ENCODE measurements at places on chromosomes 4 and X.

DNA sequence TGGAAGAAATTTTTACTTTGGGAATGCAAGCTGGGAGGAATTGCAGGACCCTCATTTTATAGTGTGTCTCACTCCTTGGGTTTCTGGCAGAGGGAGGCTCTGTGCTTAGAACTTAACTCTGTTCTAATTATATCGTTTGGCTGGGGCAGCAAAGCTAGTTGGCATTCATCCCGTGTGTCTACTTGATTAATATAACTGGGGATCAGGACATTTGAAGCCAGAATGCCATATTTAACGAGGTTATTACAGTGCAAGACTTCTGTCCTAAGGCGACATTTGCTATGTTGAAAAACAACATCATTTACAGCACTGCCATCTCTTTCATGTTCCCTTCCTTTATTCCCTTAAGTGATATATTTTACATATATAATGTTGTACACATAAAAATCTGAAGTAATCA lies 179.1 kb upstream of the TBC1D9 start:
- DNase-seq = no peak

DNA sequence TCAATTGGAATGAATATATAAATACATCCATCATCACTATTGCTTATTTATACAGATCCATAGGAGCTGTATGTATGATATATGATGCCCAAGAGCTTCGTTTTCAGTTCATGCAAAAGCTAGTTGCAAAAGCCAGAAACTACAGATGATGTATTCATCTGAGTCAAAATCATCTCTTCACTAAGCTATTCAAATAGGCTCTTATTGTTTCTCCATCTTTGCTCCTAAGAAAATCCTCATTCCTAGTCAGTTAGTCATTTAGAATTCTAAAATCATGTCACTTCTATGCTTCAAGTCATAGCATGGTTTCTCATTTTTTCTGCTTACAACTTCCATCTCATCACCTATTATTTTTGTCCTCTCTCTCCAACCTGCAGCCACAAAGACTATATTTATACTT lies 300.1 kb upstream of the TRAM1L1 start:
- DNase-seq = no peak

- no peak for DNase-seq
Measured at GRCh38 chr4:94960708-94961107, 203.0 kb downstream of the BMPR1B start.

GRCh38 chrX:14899607-14900006 lies 26.4 kb downstream of the MOSPD2 start:
- no peak for DNase-seq

DNA sequence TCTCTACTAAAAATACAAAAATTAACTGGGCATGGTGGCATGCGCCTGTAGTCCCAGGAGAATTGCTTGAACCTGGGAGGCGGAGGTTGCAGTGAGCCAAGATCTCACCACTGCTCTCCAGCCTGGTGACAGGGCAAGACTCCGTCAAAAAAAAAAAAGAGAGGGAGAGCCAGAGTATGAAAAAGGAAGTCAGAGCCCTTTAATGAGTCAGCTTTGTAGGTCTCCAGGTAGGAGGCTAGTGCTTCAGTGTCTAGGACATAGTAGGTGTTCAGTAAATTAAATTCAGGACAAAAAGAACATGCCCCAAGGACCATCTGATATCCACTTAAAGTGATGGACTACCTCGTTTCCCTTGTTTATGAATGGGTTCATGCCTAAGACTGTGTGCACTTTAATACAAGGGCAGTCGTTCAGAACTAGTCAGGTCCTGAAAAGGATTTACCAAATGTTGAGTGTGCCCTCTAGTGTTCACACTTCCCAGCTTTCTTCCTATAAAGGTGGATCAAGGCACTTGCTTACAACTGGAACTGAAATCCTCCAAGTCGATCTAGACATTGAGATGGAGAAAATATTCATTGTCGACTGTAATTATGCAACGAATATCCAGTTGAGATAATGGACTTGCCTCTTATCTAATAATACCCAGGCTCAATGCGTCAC lies 29.0 kb downstream of the F9 start:
- no peak for DNase-seq

GRCh38 chr4:169677150-169677748 lies 56.9 kb downstream of the CLCN3 start:
- DNase-seq = no peak

GRCh38 chr4:25925486-25926201 lies 11.6 kb downstream of the SMIM20 start:
- DNase-seq = no peak

DNA sequence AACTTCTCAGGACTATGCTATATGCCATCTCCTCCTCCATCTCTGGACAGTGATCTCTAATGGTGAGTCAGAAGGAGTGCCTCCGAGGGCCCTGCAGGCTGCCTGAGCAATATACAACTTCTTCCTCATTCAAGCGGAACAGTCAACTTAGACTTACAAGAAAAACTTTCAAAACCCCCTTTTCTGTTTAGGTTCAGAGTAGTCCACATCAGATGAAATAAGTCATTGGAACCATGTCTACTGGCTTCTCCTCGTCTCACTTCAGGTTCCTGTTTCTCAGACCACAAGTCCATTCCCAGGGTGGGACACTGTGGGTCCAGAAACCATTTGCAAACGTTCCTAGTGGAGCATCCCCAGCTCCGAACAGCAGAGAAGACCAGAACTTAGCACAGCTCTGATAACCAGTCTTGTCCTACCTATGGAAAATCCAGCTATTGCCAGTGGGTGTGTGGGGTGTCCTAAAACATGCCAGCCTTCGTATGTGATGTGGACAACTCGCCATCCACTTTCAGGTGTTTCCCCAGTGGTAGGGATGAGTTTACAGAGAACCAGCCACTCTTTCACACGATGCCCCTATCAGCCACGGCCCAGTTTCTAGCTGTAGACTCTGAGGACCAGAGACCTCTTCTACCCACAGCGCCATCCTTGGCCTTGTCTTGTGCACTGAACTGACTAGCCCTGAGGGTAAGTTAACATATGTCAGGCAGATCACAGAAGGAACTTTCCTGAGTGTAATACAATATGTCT lies 32.7 kb upstream of the NKRF start:
- no peak for DNase-seq

DNA sequence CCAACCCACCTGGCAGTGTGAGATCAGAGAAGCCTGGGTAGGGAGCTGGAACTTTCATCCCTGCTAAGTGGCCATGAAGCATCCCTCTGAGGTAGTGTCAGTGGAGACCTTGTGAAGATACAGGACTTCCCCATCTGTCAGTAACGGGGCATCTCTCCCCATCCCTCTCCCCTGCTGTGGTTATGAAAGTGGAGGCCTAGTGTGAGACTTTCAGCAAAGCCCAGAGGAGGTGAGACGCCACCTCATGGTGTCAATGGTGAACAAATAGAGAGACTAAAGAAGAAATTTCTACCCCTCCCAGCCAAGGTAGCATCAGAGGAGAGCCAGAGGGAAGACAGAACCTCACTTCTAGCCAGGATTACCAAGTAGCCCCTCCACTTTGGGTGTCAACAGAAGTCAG lies 150.2 kb downstream of the VEGFC start:
- DNase-seq = no peak

DNA sequence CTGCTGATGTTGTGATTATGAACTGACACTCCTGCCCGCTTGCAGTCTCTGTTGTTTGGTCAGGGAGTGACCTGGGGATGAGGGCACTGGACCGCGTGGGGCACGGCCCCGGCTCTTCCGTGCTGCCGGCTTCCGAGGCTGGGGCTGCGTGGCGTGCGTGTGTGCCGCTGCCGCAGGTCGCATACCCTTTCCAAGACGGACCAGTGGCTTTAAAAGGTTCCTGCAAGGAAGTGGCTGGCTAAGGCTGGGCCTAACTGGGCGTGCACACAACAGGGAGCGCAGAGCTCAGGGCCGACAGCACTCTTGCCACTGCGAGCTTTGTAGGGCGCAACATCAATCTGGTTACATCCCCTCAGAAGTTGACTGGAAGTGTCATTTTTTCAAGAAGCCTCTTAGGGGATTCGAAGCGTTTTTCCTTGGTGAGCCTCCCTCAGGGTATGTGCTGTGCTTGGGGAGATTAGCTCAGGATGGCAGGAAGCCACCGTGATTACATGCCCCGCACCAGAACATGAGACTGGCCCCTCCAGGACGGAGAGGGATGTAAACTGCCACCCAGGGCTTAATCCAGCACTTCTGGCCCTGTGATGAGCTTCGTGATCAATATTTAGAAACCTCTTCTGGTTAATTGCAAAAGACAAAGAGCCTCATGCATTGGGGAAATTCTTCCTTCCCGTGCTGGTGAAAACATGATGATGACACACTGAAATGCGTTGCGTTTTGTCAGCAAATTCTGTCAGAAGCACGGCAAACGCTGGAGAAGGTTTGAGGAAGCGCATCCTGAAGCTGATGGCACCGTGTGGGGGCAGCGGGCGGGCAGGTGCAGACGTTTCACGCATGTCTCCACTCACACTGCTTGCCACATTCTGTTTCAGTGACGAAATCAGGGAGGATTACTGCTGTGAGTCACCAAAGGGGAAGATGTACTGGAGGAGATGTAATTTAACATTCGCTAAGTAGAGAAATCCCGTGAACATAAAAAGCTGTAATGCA lies 11.1 kb downstream of the MAEA start:
- peak; percentile 49 for DNase-seq

DNA sequence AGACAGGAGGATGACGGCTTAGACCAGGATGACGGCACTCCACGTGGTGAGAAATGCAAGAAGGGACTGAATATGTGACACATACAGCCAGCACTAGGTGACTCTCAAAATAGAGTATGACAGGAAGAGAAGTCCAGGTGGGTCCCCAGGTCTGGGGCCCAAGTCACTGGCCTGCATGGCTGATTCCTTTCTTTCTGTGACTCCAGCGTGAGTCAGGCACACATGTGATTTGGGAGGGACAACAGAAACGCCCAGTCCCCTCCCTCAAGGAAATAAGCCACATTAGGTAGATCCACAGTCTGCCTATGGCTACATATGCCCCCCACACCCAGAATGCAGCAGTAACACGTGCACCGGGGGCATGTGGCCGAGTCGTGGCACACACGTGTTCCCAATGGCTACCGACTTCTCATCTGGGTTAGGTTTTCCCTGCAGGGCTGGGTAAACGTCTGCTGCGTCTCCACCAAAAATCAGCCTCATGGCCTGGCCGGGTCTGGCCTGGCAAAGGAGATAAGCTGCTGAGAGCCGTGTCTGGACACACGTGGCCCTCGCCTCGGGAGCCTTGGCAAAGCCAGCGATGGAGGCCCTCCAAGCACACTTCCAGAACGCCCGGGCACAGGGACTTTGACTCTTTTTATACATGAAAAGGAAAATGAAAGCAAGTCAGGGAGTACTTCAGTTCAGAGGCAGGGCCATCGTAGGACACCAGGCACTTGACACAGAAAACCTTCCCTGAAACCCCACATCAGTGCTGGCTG lies 19.3 kb downstream of the SEL1L3 start:
- no peak for DNase-seq

DNA sequence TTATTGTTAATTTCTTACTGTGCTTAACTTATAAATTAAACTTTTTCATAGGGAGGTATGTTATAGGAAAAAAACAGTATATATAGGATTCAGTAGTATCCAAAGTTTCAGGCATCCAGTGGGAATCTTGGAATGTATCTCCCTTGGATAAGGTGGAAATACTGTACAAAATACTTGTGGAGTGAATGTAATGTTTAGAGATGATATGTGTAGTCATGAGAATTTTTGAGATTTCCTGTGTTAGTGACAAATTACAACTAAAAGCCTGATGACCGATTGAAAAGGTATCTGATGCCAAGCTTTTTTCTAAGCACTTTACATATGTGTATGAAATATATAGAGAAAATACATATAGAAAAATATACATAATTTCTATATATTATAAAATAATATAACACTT lies 69.2 kb downstream of the STK32B start:
- DNase-seq = no peak

DNA sequence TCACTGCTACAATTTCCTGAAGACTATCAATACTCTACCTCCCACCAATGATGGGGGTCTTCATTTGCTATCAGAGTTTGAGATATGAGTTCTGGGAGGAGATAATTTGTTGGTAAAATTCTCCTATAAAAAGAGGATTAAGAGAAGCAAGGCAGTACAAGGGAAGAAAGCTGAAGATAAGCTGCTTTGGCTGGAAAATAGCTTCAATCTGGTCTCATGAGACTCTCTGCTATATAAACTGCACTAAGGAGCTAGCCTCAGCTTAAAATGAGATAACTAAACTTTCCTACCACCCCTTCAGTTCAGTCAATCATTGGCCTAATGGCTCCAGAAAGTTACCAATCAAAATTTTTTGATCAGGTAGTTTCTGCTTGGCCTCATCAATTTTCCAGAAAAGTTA lies 2105.0 kb downstream of the ARAP2 start:
- no peak for DNase-seq

GRCh38 chr4:17475481-17475880 lies 36.4 kb downstream of the QDPR start:
- no peak for DNase-seq

- DNase-seq = no peak
Measured at GRCh38 chr4:142034101-142034500, 397.7 kb downstream of the IL15 start.

DNA sequence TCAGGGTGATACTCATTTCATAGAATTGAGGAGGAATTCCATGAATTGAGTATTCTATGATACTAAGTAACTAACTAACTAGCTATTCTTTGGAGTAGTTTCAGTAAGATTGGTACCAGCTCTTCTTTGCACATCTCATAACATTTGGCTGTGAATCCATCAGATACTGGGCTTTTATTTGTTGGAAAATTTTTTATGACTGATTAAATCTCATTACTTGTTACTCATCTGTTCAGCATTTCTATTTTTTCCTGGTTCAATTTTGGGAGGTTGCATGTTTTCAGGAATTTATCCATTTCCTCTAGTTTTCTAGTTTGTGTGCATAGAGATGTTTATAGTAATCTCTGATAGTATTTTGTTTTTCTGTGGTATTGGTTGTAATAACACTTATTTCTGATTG lies 70.8 kb upstream of the FREM3 start:
- DNase-seq = no peak

- DNase-seq = no peak
Measured at GRCh38 chrX:48702032-48702431, 5.5 kb downstream of the SUV39H1 start.

DNA sequence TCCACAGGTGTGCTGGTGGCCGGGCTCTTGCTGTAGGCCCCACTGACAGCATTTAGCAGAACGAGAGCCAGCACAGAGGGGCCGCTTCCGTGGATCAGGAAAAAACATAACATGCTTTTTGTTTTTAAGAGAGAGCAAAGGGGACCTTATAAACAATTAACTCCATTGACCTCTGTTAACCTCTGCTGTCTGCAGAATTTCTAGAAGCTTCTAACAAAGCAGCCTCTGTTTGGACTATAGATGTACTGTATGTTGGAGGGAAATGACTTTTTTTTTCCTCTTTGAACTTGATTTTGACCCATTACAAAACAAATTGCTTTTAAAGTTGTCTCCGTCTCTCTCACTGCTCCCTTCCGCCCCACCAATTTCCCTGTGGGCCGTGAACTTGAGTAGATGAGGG lies 210.7 kb downstream of the FRAS1 start:
- no peak for DNase-seq
